T-cell (primary cell): ENCODE measurements at places on chromosomes 4 and X. TPM values are rescaled to one million over a fixed set of nuclear protein-coding genes. Genes with fewer than 3 reads are reported as not detected.

Gene SLC9B2
- total RNA-seq, result 23.4 TPM

DNA sequence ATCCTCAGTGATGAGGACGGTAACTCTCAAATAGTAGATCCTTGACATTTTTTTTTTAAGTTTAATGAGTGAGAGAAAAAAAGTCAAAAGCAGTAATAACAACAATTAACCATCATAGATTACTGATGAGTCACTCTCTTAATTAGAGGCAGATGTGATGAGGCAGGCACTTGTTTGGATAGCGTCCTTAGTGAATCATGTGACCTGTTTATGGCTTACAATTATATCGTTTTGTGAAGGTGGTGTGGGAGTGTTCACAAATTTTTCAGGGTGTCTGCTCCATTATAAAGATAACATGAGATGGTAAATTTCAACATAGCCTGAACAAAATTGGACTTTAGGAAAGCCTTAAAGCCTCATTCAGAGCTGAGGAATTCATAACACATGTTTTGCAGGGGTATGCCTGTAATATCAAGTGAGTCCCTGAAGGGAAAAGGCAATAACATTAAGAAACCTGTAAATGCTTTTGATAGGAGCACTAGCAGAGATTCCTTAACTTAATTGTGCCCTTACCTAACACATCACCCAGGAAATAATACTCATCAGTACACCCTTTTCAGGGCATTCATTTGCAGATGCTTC lies 51.9 kb upstream of the XIAP start:
- no peak for DNase-seq

DNA sequence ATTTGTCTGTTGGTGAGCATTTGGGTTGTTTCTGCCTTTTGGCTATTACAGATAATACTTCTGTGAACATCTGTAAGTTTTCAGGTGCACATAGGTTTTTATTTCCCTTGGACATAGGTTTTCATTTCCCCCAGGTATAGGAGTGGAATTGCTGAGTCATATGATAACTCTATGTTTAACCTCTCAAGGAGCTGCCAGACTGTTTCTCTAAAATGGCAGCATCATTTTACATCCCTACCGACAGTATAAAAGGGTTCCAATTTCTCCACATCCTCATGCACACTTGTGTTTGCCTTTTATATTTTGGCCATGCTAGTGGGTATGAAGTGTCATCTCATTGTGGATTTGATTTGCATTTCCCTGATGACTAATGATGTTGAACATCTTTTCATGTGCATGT lies 53.5 kb downstream of the TMEM164 start:
- DNase-seq, result no peak

DNA sequence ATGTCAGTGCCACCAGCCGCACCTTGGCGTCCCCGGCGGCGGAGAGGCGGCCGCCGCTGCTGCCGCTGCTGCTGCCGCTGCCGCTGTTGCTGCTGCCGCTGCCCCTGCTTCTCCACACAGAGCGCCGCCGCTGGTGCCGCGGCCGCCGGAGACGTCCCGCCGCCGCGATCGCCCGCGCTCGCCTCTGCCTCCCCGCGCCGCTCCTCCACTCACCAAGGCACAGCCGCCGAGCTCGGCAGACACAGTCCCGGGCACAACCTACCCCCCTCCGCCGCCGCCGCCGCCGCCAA lies at the start of gene PPP3CA:
PPP3CA (minus strand) TSS at position 260 of the 290 bp plus-strand sequence.
- no peak for DNase-seq

DNA sequence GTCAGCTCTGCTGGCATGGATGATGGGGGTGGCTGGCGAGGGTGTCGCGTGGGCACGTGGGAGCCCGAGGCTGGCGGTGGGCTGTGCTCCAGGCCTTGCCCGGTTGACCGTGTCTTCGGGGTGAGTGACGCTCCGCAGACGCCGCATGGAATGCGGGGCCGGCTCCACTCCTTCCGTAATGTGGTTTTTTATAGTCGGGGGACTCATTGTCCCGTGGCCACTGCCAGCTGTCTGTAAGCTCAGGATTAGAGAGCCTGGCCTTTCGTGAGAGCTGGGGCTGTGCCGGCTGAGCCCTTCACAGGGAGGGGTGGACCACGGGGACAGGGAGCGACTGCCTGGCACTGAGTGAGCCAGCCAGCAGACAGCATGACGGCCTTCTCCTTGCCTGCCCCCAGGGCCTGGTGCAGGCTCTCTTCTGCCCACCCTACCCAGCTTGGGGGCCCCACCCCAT lies 20.4 kb downstream of the DOK7 start:
- no peak for DNase-seq
